ENCODE measurements at places on chromosomes 3 and 15.

DNA sequence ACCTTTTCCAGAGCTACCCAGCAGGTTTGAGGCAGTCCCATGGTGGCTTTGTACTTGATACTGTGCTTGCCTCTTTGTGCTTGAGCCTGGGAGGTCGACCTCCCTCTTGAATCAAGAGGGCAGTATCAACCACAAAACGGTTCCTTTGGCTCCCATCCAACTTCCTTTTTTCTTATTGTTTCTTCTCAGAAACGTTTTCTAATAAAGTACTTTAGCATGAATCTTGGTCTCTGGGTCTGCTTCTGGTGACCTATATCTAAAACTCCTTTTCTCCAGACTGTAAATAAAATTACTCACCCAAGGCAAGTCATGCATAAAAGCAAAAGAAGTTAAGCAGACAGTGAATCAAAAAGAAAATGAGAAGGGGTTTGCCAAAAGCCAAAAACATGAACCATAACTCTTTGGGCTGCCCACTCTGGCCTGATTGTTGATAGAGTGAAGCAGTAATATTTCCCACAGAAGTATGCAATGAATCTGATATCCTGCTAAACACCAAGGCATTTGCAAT, 112.2 kb upstream of the SLC4A7 start:
- peak; percentile 36 for DNase-seq

- DNase-seq = no peak
Measured at GRCh38 chr15:40598126-40598525, 4.1 kb downstream of the KNL1 start.

GRCh38 chr3:155015776-155016436, 64.2 kb upstream of the MME start:
- DNase-seq = no peak

- DNase-seq = no peak
Measured at GRCh38 chr3:12582730-12583129, 25.8 kb downstream of the MKRN2 start.

DNA sequence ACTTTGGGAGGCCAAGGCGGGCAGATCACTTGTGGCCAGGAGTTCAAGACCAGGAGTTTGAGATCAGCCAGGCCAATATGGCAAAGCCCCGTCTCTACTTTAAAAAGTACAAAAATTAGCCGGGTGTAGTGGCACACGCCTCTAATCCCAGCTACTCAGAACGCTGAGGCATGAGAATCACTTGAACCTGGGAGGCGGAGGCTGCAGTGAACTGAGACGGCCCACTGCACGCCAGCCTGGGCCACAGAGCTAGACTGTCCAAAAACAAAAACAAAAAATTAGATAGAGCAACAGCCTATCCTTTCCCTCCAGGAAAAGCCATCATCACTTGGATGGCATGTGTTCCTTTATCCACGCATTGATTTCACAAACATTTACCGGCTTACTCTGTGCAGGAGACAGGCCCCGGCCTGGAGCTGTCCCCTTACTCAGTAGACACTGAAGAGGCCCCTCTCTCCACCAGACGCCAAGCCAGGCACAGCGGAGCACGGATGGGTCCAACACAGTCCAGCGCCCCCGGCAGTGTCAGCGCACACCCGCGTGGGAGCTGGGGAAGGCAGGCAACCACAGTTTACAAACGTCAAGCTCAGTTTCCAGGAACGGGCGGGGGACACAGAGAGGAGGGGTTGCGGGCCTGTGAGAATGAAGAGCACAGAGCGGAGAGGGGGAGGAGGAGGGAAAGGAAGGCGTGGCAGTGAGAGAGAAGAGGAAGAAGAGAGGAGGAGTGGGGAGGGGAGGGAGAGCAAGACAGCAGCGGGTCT, 3.1 kb downstream of the GP5 start:
- DNase-seq = peak; percentile 82

- DNase-seq = peak; percentile 77
Measured at GRCh38 chr3:150183678-150184425, 213.2 kb upstream of the PFN2 start.

- DNase-seq = no peak
Measured at GRCh38 chr15:95196176-95196915, 965.0 kb downstream of the MCTP2 start.

DNA sequence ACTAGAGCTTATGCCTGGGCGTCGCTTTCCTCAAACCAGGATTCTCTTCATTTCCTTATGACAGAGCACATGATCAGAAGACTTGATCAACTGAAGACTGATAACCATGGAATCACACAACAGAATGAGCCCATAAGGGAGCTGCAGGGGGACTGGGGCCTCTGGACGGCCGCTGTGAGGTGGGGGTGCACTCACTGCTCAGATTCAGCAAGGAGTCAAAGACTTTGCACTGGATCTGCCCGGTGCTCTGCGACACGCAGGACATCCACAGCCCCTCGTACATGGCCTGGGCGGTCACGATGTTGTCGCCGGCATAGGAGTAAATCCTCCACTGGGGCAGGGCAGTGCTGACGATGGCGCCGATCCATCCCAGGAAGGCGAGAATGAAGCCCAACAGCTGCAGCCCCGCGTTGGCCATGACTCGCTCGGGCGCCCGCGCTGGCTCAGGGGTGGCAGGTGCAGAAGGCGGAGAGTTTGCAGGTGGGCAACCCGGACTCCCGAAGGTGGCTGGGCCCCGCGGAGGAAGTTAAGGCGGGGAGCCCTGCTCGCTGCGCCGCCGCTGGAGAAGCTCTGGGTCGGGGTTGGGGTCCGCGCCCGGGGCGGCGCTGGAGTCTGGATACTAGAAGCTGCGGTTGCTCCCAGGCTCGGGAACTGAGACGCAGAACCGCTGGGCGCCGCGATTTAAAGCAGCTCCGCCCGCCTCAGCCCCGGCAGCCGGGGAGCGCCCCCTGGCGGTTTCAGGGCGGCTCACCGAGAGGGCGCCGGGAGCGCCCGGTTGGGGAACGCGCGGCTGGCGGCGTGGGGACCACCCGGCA, at the start of gene CLDN1:
TSS of gene CLDN1 (minus strand) at position 658 of the 815 bp plus-strand sequence. CDS start at position 418, 240 bp downstream.
- peak; percentile 89 for DNase-seq

DNA sequence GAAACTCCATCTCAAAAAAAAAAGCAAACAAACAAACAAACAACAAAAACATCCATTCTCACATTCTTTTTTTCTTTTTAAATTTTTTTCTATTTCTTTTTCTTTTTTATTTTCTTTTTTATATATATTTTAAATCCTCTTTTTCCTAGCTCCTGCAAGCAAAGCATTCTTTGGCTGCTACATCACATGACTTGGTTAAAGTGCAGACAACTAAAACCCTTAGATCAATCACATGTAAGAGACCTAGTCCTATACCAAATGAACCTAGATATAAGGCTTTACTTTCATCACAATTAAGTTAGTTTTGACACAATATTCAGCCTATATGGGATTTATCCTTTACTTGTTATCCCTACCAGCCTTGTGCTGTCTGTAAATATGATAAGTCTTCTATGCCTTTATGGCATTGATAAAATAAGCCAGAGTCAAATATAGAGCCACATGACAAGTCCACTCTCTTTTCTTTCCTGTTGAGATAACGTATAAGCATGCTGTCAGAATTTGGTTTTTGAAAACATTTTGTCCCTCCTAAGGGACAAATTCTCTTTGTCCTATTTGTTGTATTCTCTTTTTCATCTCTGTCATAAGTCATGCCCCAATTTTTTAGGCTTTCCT, 11.3 kb downstream of the UBR1 start:
- no peak for DNase-seq

- peak; percentile 98 for DNase-seq
Measured at GRCh38 chr15:57550640-57551039, 41.1 kb upstream of the MYZAP start.

GRCh38 chr3:49772703-49773102, 13.6 kb downstream of the IP6K1 start:
- no peak for DNase-seq

- DNase-seq = peak; percentile 42
Measured at GRCh38 chr15:66670762-66671580, 31.1 kb upstream of the SMAD6 start.

DNA sequence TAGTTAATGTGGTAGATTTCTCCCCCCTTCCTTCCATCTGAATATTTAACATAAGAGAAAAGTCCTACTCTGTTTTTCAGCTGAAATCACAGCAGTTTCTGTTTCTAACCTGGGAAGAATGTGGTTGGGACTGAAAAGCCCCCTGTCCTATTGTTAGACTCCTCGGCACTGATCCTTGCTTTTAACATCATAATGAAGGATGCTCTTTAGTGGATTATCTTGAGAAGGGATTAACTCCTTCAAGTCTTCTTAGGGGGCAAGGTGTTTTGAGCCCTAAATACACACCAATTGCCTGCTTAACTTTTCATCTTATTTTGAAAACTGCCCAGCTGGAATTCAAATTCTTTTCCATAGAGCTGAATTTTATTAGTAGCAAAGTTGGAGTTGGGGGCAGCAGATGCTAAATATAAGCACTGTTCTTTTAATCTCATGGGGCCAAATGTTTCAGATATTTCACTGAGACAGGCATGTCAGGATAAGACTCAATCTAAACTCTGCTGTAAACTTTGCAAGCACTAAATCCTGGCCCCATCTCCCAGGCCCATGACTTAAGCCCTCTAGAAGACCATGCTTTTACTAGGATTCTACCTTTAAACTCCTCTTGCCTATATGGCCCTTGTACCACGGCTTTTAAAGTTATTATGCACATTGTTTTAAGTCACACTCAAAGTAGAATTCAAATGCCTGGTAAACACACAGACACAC, 243.2 kb upstream of the NR2F2 start:
- DNase-seq = no peak

DNA sequence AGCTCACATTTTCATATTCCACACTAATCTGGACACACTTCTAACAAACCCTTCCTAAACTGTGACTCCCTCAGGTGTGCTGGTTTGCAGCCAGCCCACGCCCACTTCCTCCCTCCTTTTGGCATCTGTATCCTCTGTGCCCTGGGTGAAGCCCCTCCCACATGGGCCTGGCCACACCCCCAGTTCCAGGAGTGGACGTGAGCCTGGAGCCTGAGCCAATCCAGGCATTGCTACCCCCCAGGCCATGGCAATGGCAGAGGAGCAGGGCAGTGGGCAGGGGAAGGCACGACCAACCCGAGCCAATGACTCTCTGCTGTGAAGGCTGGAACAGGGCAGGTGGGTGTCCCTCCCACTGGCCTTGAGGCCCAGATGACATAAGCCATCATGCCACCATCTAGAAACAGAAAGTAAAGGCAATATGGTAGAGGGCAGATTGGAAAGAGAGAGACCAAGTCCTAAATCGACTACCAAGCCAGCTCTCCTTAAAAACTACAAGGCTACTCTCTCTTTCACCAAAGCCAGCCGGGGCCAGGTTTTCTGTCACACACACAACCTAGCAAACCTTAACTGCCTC, 18.6 kb downstream of the FAM174B start:
- peak; percentile 95 for DNase-seq

- DNase-seq = no peak
Measured at GRCh38 chr15:85048430-85048829, 66.8 kb downstream of the PDE8A start.

All from thyroid gland (tissue), 4 donors.